ENCODE measurements at places on chromosomes 1 and 21.

GRCh38 chr1:194517567-194517966 is 1331.2 kb upstream of the B3GALT2 start:
- DNase-seq = no peak

DNA sequence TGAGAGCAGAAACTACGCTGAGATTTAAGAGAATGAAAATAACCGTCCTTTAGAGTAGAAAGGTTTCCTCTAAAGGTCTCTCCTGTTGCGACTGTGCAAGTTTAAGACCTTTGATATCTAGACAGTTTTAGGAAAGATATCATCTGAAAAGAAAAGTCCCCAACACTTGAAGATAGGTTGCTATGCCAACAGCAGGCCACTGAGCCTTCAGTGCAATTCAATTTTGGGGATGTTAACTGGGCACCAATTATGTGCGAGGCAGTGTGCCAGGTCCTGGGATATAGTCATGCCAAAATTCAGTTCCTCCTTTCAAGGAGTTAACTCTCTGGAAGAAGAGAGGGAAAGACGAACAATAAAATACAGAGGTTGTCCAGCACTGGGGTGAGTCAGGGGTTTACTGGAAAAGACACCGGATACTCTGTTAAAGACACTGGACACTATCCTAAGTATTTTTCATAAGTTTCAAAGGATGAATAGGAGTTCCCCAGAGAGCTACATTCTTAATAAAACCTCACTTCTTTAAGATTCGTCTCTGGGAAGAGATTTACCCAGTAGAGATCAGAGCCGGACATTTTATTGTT is 25.5 kb upstream of the ZNF281 start:
- no peak for DNase-seq

DNA sequence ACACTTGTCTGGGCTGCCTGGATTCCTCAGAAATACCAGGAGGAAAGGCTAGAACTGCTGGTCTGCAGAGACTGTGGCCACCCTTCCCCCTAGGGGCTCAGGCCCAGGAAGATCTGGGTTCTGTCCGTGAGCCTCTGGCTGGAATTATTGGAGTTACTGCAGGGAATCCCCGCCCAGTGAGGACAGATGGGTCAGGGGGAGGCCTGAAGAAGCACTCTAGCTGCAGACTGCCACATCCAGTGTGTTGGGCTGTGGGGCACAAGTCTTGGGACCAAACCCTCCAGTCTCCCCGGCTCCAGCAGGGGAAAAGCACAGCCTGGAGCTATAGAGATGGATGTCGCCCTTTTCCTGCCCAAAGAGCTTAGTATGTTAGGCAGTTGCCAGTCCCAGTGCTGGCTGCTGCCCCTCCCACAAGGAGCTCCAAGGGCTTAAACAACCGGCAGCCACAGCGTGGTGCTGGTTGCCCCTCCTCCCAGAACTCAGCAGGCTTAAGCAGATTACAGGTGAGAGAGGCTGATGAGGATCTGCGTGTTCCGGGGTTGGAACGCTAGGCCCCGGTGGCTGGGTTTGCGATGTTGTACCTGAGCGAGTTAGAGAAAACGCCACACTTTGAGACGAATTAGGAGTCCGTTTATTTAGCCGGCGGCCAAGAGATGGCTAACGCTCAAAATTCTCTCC is 255.5 kb upstream of the LRRC7 start:
- DNase-seq = no peak

- no peak for DNase-seq
Measured at GRCh38 chr1:3598051-3598491, 13.2 kb downstream of the MEGF6 start.

DNA sequence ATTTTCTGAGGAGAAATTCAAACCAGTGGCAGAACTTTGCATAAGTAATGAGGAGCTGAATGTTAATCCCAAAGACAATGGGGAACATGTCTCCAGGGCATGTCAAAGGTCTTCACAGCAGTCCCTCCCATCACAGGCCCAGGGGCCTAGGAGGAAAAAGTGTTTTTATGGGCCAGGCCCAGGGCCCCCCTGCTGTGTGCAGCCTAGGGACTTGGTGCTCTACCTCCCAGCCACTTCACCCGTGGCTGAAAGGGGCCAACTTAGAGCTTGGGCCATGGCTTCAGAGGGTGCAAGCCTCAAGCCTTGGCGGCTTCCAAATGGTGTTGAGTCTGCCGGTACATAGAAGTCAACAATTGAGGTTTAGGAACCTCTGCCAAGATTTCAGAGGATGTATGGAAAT is 854.0 kb downstream of the LRRIQ3 start:
- DNase-seq = no peak

DNA sequence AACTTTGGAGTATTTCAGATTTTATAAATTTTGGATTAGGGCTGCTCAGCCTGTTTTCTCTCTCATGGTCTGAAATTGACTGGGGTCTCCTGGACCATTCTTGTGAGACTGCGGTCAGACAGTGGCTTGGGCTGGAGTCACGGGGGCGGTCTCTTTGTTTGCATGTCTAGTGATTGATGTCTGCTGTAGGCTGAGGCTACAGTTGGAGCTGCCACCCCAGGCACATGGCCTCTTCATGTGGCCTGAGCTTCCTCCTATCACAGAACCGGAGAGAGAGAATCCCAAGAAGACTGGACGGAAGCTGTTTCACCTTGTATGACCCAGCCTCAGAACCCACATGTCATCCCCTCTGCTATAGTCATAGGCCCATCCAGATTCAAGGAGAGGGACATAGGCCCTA is 96.1 kb downstream of the NID1 start:
- DNase-seq = no peak

DNA sequence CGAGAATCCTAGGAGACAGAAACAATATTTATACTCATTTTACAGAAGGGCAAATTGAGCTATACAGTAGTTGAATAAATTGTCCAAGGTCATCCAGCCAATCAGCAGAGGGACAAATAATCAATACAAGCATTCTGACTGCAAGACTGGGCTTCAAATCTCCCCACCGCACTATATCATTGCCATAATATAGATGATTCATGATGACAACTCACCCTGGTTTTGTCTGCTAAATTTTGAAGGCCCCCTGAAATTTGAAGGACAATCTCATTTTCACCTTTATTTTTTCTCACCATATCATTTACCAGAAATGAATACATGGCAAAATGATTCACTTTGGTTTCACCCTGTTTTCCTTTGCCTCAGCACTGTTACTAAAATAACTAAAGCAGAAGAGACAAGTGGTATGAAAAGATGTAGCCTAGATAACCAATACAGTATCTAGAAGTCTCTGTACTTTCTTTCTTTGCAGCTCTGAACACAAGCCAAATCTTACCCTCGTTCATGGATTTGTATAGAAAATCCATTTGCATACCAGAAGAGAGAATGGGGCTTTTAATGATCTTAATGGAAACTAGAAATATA is 292.5 kb downstream of the TTLL7 start:
- no peak for DNase-seq

- no peak for DNase-seq
Measured at GRCh38 chr1:91428182-91428798, 23.7 kb upstream of the HFM1 start.

DNA sequence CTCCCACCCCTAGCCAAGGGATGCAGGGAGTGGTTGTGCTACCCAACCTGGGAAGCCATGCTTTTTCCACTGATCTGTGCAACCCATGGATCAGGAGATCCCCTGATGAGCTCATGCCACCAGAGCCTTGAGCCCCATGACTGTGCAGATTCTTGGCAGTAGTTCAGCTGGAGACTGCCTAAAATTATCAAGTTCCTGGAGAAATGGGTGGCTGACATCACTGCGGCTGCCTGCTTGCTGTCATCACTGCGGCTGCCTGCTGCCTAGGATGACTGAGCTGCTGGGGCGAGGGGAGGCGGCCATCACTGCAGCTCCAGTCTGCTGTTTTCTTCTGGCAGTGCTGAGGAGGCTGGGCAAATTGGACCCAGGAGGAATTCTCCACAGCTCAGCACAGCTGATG is 159.2 kb downstream of the AGBL4 start:
- no peak for DNase-seq

DNA sequence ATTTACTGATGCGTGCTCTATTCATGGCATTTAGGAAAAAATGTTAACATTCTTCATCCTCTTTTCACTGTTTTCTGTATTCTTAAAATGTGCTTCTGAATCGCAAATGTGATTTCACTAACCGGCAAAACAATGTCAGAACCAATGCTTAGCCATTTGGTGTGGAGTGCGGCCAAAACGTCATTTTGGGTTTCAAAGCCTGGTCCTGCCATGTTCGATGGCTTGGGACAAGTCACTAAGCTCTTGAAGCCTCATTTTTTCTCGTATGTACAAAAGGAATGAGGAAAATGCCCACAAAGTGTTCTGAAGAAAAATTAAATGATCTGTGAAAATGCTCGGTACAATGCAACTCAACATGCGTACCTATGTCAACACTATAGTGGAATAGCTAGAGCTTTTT is 175.3 kb downstream of the APP start:
- no peak for DNase-seq

DNA sequence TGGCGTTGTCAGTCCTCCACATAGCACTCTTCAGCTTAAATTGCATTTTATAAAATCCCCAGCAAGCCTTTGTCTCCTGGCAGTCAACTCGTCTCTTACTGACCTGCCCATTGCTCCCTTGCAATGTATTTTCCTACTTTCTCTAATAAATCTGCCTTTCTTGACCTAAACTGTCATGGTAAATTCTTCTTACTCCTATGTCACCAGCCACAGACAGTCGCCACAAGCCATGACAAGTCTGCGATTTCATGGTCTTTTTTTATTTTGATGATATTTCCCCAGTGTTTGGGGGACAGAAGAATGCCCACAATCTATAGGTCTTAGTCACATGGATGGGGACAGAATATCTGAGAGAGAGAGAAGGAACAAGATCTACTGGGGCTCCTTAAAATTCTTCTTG is 8.4 kb downstream of the IFNAR2 start:
- DNase-seq = no peak

DNA sequence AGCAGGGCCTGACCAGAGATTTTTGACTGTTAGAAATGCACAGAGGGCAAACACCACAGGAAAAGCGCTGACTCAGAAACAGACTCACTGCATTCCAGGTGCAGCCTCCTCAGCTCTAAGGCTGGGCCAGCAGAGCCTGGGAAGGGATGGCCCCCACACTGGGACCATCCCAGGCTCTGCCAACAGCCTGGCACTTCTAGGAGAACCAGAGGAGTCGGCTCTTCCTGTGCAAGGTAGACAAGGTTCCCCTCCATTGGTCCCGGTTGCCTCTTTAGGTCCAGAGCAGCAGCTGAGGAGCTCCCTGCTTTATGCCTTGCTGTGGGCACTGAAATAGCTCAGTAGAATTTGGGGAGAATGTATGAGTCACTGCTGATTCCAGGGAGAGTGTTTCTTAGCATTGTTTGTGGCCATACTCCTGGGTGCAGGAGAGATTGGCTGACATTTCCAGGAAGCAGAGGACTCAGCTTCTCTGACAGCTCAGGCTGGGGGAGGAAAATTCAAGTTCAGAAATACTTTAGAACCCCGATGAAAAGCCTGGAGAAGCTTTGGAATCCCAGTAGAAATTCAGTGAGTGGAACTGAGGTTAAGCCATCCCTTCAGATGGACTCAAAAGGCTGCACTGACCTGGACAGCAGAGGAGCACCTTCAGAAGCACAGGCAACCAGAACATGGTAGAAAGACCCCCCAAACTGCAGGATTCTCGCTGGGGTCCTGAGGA is 19.7 kb downstream of the PRAMEF1 start:
- DNase-seq = no peak

GRCh38 chr21:31354604-31355443 is 10.8 kb upstream of the TIAM1 start:
- no peak for DNase-seq

GRCh38 chr21:45993210-45994085 is 11.9 kb downstream of the COL6A1 start:
- no peak for DNase-seq

DNA sequence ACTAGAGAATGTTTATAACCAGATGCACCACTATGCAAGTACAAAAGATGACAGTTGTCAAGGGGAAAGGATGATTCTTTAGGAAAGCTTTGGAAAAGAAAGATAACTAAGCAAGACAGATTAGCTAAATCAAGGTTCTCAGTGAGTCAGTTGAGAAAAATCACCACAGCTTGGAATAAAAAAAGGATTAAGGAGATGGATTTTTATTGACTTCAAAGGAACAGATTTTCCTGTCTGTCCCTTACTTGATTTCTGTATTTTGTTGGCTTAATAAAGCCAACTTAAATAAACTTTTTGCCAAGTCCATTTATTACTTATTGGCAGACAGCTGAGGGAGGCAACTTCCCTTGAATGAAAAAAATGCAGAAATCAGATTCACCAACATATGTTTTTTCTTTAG is 93.9 kb downstream of the NR5A2 start:
- DNase-seq = no peak

DNA sequence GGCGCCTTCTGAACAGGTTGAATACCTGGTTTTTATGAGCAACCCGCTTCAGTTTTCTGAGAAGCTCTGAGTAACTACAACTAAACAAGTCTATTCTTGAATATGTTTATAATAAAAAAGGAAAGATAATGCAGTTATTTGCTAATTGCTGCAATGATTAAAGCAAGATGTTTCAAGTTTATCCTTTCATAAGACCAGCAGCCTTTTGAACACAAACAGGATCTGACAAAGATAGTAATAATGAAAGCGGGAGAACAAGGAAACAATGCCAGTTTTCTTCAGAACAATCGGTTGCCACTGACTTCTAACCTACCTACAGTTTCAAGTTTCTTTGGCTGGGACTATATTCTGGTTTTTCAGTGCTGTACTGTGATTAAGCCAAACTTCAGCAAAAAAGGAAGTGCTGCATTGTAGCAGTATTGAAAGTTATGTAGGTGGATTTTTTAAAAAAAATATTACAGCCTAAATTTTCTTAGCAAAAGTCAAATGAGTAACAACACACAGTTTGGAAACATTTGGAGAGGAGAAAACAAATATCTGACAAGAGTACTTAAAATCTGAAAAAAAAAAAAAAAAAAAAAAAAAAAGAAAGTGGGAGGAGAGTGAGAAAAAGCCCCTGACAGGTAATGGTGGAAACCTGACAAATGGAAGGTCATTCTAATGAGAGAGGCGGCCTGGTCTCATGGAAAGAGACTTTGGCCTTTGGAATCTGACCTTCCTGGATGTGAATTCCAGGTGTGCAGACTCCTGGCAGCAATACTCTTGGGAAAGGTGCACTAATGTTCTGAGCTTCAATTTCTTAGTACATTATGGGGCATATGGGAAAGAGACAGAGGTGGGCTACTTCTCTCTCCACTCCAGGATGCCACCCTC is 11.4 kb downstream of the KCNJ15 start:
- no peak for DNase-seq

GRCh38 chr1:100892554-100892953 is 2.1 kb downstream of the EXTL2 start:
- DNase-seq = no peak

DNA sequence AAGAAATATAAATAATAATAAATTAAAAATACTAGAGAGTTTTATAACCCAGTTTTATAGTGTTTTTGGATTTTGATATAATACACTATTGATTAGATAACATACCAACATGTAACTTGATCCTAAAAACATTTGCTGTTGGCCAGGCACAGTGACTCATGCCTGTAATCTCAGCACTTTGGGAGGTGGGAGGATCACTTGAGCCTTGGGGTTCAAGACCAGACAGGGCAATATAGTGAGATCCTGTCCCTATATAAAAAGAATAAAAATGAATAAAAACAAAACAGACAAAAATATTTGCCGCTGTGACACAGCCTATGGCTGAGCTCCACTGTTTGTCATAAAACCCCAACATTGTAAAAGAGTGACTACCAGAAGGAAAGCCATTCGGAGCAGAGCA is 26.1 kb downstream of the VPS13D start:
- no peak for DNase-seq

Measured in SK-N-MC (cell line).